ENCODE measurements at places on chromosomes 6 and 20.

- DNase-seq: no peak
These were observed 1.2 kb upstream of the UFL1 start for GRCh38 chr6:96520171-96521115.

- no peak for DNase-seq
These were observed 29.2 kb downstream of the CDH22 start for GRCh38 chr20:46279103-46279502.

- no peak for DNase-seq
These were observed 30.3 kb downstream of the ZNF318 start for GRCh38 chr6:43339168-43339567.

GRCh38 chr6:33076406-33076934 is 680 bp downstream of the HLA-DPB1 start:
- no peak for DNase-seq

DNA sequence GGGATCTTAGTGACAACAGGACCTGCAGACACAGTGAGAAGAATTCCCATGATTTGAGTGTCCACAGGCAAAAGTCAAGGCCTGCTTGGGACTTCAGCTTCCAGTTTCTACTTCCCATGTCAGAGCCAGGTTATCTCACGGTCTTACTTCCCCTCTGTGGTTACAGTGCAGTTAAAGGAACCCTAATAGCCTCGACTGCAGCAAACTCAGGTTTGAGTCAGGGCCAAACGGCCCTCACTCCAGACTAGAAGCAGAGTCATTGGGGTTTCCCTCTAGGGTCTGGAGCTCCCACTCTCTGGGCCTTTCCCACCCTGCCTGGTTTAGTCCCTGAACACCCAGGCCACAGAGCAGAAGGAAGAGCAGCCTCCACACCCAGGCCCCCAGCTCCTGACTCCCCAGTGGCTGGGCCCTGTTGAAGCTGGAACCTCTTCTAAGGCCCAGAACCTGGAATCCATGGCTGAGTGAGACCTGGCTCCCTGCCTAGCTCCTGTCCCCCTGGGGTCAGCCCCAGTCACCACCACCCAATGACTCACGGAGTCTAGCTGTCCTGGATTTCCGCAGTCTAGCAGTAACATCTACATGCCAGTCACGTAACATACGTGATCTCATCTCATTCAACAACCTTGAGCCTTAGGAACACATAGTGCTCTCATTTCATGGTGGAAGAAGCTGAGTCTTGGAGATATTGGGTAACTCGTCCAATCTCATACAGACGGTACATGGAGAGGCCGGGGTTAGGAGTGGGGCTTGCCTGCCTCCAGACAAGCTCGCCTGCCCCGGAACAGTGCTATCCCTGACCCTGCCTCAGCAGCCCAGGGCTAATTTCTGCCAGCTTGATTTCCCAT is 9.2 kb upstream of the GHRH start:
- peak; percentile 51 for DNase-seq

DNA sequence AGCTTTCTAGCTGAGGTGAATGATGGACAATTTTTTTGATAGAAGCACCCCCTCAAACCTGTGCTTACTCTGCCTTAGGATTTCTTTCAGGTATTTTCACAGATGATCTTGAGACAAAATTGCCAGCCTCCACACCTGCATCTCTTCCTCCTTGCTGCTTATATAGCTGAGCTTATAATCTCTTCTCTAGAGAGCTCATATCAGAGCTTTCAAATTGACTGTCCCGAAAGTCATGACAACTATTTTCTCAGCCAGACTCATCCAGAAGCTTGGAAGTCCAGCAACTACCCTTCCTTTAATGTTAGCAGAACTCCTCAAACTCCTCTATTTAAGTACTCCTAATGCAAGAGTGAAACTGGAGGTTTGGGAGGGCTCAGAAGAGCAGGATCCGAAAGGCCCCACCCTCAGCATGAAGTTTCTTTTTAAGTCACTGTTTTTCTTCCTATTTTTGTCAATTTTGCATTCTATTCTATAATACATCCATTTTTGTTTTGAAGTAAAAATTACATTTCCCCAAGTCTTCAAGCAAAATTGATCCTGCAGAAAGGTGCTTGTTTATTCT is 12.7 kb downstream of the CGA start:
- no peak for DNase-seq

GRCh38 chr20:32672982-32673851 is 524 bp downstream of the C20orf203 start:
- DNase-seq: peak; percentile 29

DNA sequence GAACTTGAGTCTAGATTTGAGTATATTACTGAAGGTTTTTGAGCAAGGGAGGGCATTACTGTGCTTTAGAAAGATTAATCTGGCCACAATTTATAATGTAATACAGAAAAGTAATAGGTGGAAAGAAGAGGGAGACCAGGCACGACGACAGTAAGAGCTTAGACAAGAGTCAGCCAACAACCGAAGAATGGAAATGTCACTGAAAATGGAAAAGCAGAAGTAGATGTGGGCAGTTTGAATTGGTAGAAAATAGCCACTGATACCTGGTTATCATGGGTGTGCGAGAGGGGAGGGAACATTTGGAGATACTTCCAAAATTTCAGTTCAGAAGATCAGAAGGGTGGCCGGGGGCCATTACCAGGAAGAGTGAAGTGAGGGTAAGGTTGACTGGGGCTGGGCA is 339.1 kb downstream of the UTRN start:
- DNase-seq: no peak

- no peak for DNase-seq
These were observed 28.6 kb downstream of the GNAS-AS1 start for GRCh38 chr20:58822149-58822548.

GRCh38 chr20:37921341-37921929 is 18.5 kb downstream of the VSTM2L start:
- DNase-seq: peak; percentile 17

DNA sequence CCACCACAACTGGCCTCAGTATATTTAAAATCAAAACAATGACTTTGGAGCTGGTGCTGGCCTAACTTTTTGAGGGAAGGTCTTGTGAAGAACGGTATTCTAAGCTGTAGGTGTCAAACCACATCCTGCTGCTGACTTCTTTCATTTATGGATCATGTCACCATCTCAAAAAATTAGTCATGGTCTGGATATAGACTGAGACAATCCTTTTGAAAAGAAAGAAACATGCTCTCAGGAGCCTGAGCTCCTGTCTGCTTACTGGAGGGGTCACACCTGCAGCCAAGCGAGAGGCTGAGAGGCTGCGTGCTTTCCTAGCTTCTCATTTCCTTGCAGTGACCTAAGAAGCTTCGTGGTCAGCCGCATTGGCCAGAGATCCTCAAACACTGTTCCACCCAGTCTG is 55.2 kb downstream of the TIAM2 start:
- DNase-seq: no peak

GRCh38 chr6:129565811-129566210 is 144.2 kb downstream of the ARHGAP18 start:
- no peak for DNase-seq

DNA sequence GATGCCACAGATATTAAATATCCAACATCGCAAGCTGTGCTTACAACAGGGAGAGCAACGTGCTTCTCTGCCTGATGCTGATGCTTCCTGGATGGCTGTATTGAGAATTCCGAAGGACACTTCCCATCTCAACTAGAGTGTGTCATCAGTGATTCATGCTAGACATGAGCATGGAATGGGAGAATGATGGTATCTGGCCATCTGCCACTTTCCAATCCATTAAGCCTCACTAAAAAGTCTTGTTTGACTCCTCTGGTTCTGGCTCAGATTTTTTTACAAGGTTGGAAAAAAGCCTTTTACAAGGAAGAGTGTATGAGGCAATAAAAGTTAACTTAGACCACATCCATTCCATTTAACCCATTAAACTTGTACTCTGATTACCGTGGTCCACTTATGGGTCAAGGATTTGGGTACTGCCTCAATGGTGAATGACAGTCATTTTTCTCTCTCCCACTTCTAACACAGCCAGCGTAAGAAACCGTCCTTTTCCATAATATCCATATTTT is 265.3 kb downstream of the UST start:
- DNase-seq: no peak

- no peak for DNase-seq
These were observed 1.3 kb downstream of the SULF2 start for GRCh38 chr20:47783828-47784598.

DNA sequence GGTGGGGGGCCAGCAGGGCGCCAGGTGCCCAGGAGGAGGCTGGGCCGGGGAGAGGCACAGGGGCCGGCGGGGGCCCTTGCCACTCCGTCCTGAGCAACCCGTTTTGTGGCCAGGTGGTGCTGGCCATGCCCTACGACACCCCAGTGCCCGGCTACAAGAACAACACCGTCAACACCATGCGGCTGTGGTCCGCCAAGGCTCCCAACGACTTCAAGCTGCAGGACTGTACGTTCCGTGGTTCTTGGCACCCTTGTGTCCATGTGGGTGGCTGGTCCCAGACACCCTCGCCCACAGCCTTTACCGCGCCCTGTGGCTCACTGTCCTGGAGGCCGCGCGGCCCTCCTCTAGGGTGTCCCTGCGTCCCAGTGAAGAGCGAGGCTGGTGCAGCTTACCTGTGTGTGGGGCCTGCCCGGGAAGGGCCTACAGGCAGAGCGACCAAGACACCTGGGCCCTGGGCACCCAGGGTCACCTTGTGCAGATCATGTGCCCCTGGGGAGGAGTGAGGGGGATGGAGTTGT is 28.7 kb downstream of the PYGB start:
- DNase-seq: no peak

DNA sequence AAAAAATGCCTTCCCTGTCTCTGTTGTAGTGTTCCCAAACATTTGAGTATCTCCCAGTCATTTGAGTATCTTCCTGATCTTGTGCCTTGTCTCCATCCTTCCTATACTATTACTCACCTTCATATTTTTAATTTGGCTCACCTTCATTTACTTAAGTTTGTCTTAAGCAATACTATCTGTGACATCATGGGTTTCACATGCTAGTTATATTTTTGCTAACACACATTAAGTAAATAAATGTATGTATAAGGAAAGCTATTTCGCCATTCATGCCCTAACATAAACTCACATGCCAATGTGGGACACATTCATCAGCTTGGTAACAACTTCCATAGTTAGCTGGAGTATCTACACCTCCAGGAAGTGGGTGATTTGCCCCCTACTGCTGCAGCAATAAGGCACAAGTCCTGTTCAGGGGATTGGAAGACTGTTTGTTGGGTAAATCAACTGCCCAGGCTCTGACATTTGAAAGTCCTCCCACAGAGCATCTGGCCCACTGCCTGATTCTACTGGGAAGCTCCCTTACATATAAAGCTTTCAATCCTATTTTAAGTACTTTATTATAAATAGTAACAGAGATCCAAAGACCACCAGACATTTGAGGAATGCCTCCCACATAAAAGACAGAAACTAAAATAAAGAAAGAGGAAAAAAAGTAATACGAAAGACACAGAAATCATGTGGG is 132.3 kb downstream of the ISM1 start:
- no peak for DNase-seq

DNA sequence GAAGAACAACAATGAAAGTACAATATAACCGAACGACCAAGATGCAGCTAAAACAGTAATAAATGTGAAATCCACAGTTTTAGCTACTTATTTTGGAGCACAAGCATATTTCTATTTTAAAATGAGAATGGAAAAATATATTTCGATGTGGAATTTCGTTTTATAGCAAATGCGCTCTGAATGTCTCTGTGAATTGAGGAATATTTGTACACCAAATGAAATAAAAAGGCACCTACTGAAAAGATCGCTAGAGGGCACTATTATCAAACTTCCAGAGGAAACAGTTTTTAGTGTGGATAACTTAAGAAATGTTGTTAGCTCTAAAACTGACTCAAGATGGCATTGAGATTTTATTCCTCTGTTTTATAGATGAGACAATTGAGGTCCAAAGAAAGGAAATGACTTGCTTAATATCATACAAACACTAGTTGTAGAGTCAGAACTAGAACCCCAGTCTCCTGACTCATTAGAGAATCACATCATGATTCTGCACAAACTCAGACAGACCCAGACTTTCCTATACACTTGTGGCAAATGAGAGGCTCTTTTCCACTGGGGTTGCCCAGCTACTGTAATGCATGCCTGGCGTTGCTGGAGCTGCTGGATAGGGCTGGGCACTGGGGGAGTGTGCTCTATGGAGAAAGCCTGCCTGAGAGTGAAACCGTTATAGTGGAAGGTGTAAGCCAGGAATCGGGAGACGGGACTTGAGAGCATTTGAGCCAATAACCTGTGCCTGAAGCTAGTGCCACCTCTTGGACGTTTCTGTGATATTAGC is 51.9 kb downstream of the GCLC start:
- DNase-seq: peak; percentile 48
